GM20000 (cell line): ENCODE measurements at places on chromosomes 4 and X.

DNA sequence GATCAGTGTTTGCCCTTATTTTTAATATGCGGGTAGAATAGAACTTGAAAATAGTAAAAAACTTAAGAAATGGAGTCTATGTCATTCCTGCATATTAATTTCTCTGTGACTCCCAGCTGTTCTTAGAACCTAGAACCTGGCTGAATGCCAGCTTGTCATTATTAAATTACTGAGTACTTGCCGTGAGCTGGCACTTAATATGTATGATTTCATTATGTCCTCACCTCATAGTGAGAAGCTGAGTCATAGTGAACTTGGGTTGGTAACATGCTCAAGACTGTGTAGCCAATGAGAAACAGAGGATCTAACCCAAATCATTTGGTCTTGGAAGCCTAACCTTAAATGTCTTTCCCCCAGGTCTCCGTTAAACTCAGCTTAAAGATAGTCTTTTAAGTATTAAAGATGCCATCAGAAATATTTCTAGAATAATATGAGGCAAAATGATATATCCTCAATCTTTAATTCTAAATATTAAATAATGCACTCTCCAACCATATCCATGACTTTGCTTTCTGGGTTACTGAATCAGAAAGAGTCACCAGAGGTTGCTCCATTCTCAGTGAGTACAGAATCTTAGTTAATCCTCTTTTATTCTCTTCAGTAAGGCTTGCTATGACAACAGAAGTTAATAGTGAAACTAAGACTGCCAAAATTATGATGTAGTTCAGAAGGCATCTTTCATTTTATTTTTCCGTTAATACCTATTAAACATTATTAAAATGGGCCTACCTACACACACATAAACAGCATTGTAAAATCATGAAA is 58.6 kb upstream of the TLL1 start:
- DNase-seq, result no peak

DNA sequence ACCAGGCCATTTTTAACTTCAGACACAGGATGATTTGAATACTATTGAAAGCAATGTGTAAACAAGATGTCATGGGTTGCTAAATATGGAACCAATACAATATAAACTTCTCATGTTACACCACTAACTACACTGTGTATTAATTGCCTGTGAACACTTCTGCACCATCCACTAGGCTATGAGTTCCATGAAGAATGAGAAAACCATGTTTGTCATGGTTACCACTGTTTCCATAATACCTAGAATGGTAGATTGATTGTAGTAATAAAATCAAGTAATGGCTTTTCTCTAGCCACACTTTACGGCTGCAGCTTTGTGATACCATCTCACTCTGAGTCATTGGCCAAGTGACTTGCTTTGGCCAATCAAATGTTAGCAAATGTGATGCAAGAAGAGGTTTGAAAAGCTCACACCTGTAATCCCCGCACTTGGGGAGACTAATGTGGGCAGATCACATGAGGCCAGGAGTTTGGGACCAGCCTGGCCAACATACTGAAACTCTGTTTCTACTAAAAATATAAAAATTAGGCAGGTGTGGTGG is 19.9 kb upstream of the CYBB start:
- no peak for DNase-seq

- DNase-seq, result no peak
These were observed 113.1 kb upstream of the ADGRL3 start for GRCh38 chr4:61086979-61087378.

- no peak for DNase-seq
These were observed 313.8 kb upstream of the TEX13C start for GRCh38 chrX:125005863-125006262.

GRCh38 chrX:77444545-77444944 is 2.6 kb upstream of the FGF16 start:
- DNase-seq, result no peak

- DNase-seq, result no peak
These were observed 25.3 kb upstream of the CYBB start for GRCh38 chrX:37754516-37754915.

- no peak for DNase-seq
These were observed 880 bp upstream of the ETDC start for GRCh38 chrX:135308345-135308855.
